LHCN-M2 (cell line): ENCODE measurements at places on chromosomes 13 and 19.

DNA sequence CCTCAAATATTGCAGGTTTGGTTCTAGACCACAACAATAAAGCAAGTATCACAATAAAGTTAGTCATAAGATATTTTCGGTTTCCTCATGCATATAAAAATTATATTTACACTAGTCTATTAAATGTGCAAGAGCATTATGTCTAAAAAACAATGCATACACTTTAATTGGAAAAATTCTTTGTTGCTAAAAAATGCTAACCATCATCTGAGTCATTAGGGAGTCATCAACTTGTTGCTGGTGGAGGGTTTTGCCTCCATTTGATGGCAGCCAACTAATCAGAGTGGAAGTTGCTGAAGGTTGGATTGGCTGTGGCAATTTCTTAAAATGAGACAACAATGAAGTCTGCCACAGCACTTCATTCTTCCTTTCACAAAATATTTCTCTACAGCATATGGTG lies 422.3 kb upstream of the GPC6 start:
- peak; percentile 64 for DNase-seq

GRCh38 chr19:4866595-4867424 lies 657 bp downstream of the PLIN3 start:
- peak; percentile 58 for DNase-seq

- peak; percentile 53 for DNase-seq
Measured at GRCh38 chr13:77026255-77026860, 601 bp downstream of the FBXL3 start.

GRCh38 chr13:33119856-33120543 lies 103.8 kb downstream of the KL start:
- no peak for DNase-seq
